ENCODE measurements at places on chromosomes 2 and 18. TPM values are rescaled to one million over a fixed set of nuclear protein-coding genes. Genes with fewer than 3 reads are reported as not detected.

- DNase-seq: no peak
These were observed 46.1 kb downstream of the STPG4 start for GRCh38 chr2:47109007-47109375.

Gene ADAM23
- polyA plus RNA-seq: not detected

DNA sequence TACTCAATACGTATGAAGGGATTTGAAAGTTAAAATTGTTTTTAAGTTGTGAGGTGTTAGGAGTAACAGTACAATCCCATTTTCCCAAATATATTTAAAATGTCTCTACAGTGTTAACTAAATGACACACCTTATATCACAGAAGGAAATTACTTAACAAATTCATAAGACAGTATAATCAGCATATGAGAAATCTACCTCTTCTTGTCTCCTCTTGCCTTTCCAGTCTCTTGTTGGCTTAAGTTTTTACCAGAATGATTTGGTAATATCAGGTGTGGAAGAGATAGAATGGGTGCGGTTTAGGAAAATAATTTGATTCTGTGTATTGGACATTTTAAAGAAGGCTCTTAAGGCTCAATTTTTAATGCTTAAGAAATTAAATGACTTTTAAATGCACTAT, 9.5 kb upstream of the INPP1 start:
- no peak for DNase-seq

DNA sequence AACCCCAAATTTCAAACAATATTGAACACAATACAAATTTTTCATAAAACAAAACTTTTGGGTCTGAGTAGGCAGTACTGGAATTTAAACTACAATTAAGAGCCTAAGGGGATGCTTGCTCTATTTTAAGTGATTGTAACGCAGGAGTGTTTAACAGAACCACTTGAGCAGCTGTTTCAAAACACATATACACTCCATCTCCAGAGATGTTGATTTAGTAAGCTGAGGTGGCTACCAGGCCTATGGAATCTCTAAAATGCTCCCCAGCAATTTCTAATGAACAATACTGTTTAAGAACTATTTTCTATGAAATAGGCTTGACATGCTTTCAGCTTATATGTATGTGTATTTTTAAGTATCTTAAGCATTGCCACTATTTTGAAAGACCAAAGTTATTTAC, 58.5 kb downstream of the SP3 start:
- no peak for DNase-seq

- no peak for DNase-seq
These were observed 64.0 kb downstream of the RAB31 start for GRCh38 chr18:9771977-9772660.

- DNase-seq: no peak
These were observed 117.6 kb upstream of the APCDD1 start for GRCh38 chr18:10336749-10337350.

- no peak for DNase-seq
These were observed 183.7 kb downstream of the NRP2 start for GRCh38 chr2:205865905-205866441.

Gene CLEC4F
- not detected for polyA plus RNA-seq

- no peak for DNase-seq
These were observed 42.2 kb downstream of the KIDINS220 start for GRCh38 chr2:8794923-8795825.

DNA sequence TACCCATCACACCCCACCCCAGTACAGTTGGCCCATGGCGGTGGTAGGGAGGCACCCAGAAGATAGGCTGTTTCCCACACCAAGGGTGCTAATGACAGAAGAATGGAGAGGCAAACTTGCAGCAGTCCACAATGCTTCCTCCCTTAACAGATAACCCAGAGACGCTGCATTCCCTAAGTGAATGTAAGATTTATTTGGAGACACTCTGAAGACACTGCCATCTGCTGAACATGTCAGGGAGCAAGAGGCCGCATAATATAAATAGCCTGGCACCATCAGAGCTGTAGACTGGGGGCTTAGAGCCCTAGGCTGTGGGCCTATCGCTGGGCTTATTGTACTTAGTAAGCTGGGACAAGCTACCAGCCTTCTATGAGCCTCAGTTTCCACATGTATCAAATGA, 2.2 kb upstream of the IWS1 start:
- DNase-seq: no peak

DNA sequence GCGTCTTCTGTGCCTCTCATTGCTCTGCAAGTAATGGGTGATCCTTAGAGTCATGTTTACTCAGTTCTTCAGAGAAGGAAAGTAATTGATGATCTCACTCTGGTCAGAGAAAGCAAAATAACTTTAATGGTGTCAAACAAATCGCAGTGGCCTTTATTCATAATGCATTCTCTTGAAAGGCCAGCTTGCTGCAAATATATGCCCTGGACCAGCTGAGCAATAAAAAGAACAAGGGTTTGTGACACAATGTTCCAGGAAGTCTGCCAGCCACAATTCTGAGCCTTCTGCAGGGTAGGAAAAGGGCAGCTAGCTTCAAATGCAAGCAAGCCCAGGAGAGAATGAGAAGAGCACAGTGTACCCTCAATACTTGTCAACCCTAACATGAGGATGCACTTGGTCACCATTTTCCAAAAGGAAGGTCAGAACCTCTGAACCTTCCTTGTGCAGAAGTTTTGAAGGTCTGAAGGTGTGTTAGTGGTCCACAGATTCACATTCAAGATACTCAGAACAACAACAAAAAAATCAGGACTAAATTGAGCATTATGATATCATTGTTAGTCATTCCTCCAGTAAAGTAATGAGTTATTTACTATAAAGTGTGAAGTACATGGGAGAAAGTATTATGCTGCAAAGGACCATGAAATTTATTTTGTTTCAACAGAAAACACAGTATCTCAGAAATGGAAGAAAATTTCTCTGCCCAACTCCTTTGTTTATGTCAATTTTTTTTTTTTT, 355.6 kb downstream of the PAX3 start:
- no peak for DNase-seq

DNA sequence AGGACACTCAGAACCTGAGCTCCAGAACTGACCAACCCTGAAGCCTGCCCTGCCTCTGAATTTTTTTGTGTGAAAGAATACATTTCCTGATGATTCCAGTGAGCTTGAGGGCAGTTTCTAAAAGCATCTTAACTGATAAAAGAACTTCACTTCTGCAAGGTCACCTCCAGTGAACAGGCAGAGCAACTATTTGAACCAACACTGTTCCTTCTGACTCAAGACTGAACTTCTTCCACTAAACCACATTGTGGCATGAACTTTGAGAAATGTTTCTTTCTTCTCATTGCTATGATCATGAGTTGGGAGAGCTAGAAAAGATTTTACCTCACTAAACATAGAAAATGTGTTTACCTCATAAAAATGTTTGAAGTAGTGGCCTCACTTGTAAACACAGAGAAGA, 83.8 kb upstream of the SERTAD2 start:
- DNase-seq: no peak

Gene ZNF519
- 1.8 TPM for polyA plus RNA-seq

DNA sequence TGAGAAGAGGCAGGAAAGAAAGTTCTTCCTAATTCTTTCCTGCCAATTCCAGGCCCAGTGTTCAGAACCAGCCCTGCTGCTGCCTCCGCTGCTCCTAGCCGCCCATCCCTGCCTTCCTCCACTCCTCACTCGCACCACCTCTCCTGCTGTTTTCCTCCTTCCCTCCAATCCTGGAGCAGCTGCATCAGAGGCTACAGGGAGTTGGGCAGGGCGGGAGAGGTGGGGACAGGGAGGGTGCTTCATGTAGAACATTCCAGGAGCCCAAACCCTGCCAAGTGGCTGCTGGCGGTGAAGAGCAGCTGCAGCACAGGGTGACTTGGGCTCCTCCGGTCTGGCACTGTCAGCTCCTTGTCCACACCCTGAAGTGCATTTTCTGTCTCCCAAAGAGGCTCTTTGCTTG, 176.3 kb downstream of the TNS1 start:
- DNase-seq: no peak

DNA sequence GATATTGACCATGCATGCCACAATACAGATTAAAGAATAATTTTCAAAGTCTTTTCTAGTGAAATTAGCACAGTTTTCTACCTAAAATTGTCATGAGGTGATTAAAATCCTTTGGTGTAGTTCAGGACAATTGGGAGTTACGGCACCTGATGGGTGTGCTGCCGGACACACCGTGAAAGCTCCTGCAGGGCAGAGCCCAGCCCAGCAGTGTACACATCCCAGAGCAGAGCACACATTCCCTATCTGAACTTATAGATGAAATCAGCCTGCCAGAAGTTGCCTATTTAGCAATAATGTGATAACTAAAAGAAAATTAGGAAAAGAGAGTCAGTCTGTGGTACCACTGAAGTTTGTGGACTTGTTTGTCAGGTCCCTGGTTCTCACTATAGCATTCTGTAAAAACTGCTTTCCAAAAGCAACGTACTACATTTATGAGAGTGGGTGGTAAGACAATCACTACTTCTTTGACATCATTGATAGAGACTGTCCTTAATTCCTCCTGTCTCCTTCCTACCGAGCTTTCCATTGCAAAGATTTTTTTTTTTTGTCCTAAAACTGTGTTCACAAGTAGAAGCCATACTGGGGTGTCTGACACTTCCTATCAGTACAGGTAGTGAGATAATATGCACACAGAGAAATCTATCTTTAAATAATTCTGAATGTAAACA, 3.4 kb downstream of the CYTIP start:
- no peak for DNase-seq

- no peak for DNase-seq
These were observed at the start of gene ACADL for GRCh38 chr2:210224941-210225672. ACADL (minus strand) TSS chr2:210225447; CDS start chr2:210225263, 184 bp downstream.

DNA sequence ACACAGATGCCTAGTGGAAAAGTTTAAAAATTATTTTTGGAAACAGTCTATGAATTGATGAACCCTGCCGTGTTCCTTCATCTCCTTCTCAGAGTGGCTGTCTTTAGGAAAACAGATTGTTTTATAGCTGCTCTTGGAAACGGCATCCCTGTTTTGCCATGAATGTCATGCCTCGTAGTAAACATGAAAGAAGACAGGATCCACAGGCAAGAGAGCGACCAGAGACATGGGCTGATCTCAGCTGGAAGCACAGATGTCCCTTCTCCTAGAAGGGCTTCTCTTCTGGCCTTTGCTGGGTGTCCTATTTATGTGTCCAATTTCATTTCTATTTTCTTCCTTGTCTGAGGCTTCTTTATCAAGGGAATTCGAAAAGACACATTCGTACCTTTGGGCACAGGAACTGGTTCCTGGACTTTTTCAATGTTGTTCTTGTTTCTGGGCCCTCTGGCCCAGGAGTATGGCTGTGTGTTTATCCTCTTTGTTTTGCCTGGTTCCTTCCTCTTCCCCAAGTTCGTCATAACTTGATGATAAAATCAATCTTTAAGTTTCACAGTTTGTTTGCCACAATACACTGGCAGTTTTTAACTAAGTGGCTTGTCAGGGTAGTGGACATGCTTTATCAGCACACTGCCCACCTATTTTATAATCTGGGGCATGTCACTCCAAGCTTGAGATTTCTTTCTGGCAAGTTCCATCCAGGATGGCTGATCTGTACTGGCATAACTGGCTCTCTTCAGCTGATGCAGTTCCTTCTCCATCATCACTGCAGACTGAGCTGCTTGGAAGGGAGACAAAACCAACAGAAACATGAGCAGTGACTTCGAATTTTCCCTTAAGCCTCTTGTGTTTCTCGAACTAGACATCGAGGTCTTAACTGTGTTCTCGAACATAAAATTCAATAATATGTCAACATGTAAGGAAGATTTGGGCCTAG, 63.2 kb upstream of the MGAT4A start:
- DNase-seq: no peak

DNA sequence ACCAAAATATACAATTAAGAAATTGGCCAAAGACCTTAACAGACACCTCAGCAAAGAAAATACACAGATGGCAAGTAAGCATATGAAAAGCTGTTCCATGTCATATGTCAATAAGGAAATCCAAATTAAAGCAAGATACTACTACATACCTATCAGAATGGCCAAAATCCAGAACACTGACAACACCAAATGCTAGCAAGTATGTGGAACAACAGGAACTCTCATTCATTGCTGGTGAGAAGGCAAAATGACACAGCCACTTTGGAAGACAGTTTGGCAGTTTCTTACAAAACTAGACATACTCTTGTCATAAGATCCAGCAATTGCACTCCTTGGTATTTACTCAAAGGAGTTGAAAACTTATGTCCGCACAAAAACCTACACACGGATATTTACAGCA, 20.3 kb upstream of the DNAJC10 start:
- no peak for DNase-seq

Gene ASXL3
- not detected for polyA plus RNA-seq

Gene GREB1
- not detected for polyA plus RNA-seq

GRCh38 chr18:8912348-8913326, 189.9 kb upstream of the NDUFV2 start:
- no peak for DNase-seq

GRCh38 chr2:189300916-189301315, 121.4 kb upstream of the COL5A2 start:
- DNase-seq: peak; percentile 2

Gene PROC
- polyA plus RNA-seq: not detected

GRCh38 chr2:57597940-57598339, 448.7 kb upstream of the VRK2 start:
- no peak for DNase-seq

DNA sequence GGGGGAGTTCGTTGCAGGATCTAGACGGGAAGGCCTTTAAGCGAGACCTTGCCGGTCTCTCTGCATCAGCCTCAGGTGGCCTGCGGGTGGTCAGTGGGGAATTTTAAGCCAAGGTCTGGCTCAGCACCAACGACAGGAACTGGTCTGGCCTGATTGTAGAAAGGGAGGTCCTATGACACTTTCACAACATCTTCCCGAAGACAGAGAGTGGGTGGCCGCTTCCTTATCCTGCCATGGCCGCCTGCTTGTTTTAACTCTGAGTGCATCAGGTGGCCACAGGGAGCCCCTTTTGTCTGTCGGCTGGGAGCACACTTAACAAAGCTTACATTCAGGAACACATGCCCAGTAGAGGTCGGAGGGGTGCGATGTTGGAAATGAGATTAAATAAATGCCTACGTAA, 363.7 kb upstream of the MYT1L start:
- no peak for DNase-seq

Gene DYNAP
- not detected for polyA plus RNA-seq

DNA sequence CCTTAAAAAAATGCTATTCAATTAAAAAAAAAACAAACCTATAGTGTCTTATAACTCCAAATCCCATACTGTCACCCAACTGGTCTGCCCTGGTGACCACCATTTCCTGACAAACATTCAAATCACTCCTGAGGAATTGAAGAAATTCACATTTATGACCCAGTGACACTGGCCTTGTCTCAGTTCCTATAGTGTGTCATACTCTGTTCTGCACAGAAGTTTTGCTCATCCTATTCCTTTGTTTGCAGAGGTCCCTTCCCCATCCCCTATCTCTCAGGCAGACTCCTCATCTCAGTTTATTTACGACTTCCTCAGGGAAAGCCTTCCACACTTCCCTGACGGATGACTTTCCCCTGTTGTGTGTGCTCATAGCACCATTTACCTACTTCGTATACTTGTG, 14.7 kb downstream of the ZC3H6 start:
- DNase-seq: no peak

Measured in immature natural killer cell (primary cell).